Activated naive CD8-positive, alpha-beta T cell treated with anti-CD3 and anti-CD28 coated beads, Interleukin-2, amount 10 ng/mL, durations not matched to agents 7 days and 5 days (primary cell): ENCODE measurements at places on chromosomes 1 and 21. TPM values are rescaled to one million over a fixed set of nuclear protein-coding genes. Genes with fewer than 3 reads are reported as not detected.

The RASSF5 gene
- total RNA-seq, result 211 TPM

The DPH2 gene
- total RNA-seq, result 28.2 TPM

The HAPLN2 gene
- 0.17 TPM for total RNA-seq

The DUSP23 gene
- 20.1 TPM for total RNA-seq

DNA sequence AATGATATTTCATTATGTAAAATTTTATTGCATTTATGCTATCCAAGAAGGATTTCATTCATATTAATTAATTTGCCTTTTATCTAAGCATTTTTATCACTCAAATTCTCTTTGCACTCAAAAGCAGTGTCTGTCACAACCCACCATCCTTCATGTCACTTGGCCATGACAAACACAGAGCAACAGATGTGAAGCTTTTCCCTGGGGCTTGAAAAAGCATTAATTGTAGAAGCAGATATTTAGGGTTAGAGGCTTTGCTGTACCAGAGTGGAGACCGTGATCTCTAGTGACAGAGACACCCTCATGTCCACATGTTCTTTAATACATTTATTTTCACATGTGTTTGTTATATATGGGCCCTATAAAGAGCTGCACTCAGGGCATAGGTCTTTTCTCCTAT lies 230.5 kb downstream of the SPATA17 start:
- H3K27ac ChIP-seq, result no peak overlapping the region
- H3K27me3 ChIP-seq, result no peaks in the 10 kb centered on the region
- H3K4me3 ChIP-seq, result no peak overlapping the region

DNA sequence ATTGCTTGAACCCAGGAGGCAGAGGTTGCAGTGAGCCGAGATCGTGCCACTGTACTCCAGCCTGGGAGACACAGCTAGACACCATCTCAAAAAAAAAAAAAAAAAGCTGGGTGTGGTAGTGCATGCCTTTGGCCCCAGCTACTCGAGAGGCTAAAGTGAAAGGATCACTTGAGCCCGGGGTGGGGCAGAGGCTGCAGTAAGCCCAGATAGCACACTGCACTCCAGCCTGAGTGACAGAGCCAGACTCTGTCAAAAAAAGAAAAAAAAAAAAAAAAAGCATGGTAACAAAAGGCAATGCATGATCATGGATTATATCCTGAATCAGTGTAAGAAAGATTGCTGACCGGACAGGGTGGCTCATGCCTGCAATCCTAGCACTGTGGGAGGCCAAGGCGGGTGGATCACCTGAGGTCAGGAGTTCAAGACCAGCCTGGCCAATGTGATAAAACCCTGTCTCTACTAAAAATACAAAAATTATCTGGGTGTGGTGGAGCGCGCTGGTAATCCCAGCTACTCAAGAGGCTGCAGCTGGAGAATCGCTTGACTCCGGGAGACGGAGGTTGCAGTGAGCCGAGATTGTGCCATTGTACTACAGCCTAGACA lies 76.3 kb downstream of the RUSC1 start:
- H3K27me3 ChIP-seq, result no peaks in the 10 kb centered on the region
- no peak overlapping the region for H3K4me3 ChIP-seq
- H3K36me3 ChIP-seq, result peaks cover 22% of the 10 kb centered on the region
- no peak for DNase-seq
- no peak overlapping the region for H3K27ac ChIP-seq

- H3K27ac ChIP-seq, result no peak overlapping the region
- no peaks in the 10 kb centered on the region for H3K4me1 ChIP-seq
- peaks cover 4% of the 10 kb centered on the region for H3K27me3 ChIP-seq
- no peak overlapping the region for H3K4me3 ChIP-seq
These were observed 31.1 kb upstream of the MACF1 start for GRCh38 chr1:39173119-39173994.

GRCh38 chr1:173409613-173410012 lies 67.5 kb upstream of the PRDX6 start:
- H3K4me1 ChIP-seq, result peaks cover 40% of the 10 kb centered on the region
- H3K27me3 ChIP-seq, result peaks cover 2% of the 10 kb centered on the region
- H3K4me3 ChIP-seq, result peak overlapping the region; percentile 45
- no peak for DNase-seq
- peak overlapping the region; percentile 65 for H3K27ac ChIP-seq

- H3K27ac ChIP-seq, result peak overlapping the region; percentile 87
- no peaks in the 10 kb centered on the region for H3K27me3 ChIP-seq
- DNase-seq, result no peak
- peaks cover 28% of the 10 kb centered on the region for H3K4me1 ChIP-seq
- H3K36me3 ChIP-seq, result peaks cover 44% of the 10 kb centered on the region
- H3K4me3 ChIP-seq, result peak overlapping the region; percentile 98
These were observed 1.5 kb downstream of the ZNF691 start for GRCh38 chr1:42847721-42848460.

- no peak for DNase-seq
- H3K4me1 ChIP-seq, result peaks cover 7% of the 10 kb centered on the region
- no peaks in the 10 kb centered on the region for H3K36me3 ChIP-seq
- H3K27me3 ChIP-seq, result no peaks in the 10 kb centered on the region
These were observed 71.5 kb downstream of the MAP10 start for GRCh38 chr1:232876506-232877364.

GRCh38 chr1:39102537-39103327 lies 76.6 kb downstream of the NDUFS5 start:
- peak overlapping the region; percentile 43 for H3K4me3 ChIP-seq
- no peaks in the 10 kb centered on the region for H3K36me3 ChIP-seq
- H3K4me1 ChIP-seq, result peaks cover 29% of the 10 kb centered on the region
- H3K27me3 ChIP-seq, result peaks cover 3% of the 10 kb centered on the region
- H3K27ac ChIP-seq, result peak overlapping the region; percentile 31

DNA sequence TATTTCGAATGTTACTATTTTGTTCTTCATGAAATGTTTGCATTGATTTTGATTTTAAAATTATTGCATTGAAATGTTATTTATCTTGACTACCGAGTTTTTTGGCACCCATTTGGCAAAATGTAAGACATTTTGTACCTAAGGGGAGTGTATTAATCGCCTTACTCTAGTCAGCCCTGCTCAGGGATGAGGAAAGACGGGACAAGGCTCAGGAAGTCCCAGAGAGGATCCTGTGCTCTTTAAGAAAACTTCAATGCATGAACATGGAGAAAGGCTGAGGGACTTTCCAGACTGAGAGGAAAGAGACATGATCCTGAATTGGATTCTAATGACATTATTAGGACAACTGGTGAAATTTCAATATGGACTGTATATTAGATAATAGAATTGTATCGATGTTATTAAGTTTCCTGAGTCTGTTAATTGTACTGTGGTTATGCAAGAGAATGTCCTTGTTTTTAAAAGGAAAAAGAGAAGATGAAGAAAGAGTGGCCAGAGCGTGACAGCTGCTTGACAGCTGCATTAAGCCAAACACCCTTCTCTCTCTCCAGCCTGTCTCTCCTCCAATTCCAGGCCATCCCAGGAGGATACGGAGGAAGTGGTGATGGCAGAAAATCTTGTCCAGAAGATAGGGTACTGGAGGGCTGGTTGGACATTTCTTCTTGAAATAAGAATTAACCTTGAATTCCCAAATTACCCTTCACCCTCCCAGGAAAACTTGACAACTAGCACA lies 66.0 kb downstream of the PLEKHA6 start:
- peaks cover 7% of the 10 kb centered on the region for H3K4me1 ChIP-seq
- DNase-seq, result no peak
- peaks cover 43% of the 10 kb centered on the region for H3K27me3 ChIP-seq
- no peaks in the 10 kb centered on the region for H3K36me3 ChIP-seq

DNA sequence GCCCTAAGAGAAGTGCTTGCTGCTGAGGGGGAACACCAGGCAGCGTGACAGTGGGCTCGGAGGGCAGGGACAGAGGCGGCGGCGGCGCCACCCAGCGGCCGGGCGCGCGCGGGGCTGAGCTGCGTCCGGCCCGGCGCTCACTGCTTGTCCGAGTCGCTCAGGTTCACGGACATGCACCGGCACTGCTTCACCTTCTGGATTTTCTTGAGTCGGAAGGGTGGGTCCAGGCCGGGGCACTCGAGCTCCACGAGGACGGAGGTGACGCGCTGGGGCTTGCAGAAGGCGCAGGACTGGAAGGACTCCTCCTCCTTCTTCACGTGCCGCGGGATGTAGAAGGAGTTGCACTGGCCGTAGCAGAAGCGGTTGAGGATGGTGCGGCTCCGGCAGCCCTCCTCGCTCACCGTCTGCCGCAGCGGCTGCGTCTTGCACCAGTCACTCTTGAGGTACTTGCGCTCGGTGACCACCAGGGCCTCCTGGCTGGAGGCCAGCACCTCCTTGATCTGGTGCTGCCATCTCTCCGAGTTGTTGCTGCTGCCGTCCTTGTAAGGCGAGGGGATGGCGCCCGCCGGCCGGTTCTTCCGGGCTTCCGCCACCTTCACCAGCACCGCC lies 119.0 kb downstream of the GREM2 start:
- no peaks in the 10 kb centered on the region for H3K4me1 ChIP-seq
- DNase-seq, result no peak
- peaks cover 5% of the 10 kb centered on the region for H3K27me3 ChIP-seq
- H3K36me3 ChIP-seq, result no peaks in the 10 kb centered on the region
- peak overlapping the region; percentile 19 for H3K4me3 ChIP-seq
- H3K27ac ChIP-seq, result no peak overlapping the region
